NCI-H1436 (cell line): ENCODE measurements at places on chromosomes 12 and 14.

DNA sequence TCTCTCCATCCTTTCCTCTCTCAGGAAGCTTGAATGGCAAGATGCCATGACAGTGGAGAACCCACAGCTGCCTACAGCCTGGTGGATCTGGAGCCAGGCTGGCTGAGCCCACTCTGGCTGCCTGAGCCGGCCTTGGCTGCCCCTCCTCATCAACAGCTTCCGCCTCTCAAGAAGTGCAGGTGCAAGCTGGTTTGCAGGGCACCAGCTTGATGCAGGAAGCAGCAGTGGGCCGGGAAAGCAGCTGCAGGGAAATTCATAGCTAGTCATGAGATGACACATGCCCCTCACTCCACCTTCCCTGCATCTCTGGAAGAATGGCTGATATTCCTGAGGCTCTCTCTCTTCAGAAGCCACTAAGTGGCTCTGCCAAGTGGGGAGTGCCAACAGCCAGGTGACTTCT, 289.1 kb downstream of the RPS29 start:
- DNase-seq = no peak

DNA sequence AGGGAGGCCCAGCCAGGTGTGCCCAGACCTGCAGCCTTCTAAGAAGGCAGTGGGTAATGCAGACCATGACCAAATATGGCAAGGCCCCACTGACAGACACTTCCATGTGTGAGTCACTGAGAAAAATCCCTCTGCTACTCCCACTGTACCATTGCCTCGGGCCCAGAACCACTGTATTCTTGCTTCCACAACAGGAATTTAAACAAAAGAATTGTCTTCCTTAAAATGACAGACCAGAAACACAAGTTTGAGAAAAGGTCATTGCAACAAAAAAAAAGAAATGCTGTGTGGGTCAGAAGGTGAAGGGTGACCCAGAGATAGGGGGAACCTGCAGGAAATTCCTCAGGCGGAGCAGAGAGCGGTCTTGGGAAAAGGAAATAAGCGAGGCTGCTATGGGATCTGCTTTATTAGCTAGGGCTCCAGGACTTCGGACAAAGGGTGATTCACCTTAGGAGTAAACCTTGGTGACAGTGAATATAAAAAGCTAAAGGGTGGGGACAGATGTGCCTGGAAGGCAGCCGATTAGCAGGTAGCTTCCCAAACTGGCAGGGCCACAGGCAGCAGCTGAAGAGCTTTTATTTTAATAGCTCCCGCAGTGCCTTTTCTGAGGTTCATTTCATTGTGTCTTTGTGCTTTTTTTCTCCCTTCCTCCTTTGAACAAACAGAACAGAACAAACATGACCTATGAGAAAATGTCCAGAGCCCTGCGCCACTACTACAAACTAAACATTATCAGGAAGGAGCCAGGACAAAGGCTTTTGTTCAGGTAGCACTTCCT, 185.3 kb upstream of the BCL2L14 start:
- no peak for DNase-seq

DNA sequence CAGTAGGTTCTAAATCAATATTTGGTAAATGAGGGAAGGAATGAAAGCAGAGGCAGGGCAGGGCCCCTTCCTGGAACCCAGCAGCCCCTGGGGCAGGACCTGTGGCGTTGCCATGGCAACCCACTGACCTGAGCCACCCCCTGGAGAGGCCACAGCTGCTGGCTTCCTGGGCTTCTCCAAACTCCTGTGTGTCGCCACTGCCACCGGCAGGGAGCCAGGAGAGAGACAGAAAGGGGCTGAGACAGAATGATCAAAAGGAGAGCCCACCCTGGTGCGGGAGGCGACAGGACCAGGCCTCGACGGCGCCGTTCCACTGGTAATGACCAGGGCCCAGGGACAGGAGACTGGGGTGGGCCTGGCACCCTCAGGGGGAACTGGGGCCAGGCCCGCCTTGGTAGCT, 18.2 kb downstream of the RFX4 start:
- DNase-seq = no peak

GRCh38 chr14:72619111-72619571, 274.8 kb downstream of the DPF3 start:
- DNase-seq = no peak

- no peak for DNase-seq
These were observed 571 bp downstream of the ZNF891 start for GRCh38 chr12:133129368-133130037.

- no peak for DNase-seq
These were observed 3.0 kb upstream of the DHRS4 start for GRCh38 chr14:23950411-23951135.

- no peak for DNase-seq
These were observed 208.4 kb downstream of the C12orf75 start for GRCh38 chr12:105538880-105539279.

DNA sequence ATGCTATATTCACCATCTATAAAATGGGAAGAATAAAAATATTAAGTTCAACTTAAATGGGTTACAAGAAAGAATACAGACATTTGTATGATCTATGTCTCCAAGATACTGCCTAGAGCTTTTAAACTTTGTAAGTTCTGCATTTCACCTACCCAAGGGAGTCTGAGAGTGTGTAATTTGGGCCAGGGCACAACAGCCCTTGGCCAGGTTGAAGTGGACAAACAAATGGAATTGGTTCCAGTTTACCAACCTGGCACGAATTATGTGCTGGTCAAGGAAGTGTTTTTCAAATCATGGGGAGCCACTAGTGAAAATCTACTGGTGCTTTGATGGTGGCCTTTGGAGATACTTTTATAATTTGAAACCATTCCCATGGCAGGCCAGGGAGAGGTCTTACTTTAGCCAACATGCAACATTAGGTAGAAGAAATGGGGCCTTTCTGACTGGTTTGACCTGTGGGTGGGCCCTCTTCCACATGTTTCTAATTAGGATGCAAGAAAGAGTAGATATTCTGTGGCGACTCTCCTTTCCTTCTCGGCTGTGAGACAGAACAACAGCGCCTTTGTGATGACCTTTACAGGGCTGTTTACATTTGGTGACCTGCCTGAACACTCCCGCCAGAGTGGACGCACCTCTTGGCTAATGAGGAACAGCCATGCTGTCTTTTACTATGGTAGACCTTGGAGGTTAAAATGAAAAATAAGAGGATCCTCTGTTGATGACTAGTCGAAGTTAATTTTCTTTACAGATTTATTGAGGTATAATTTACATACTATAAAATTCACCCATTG, 476.6 kb downstream of the ZFP36L1 start:
- no peak for DNase-seq

DNA sequence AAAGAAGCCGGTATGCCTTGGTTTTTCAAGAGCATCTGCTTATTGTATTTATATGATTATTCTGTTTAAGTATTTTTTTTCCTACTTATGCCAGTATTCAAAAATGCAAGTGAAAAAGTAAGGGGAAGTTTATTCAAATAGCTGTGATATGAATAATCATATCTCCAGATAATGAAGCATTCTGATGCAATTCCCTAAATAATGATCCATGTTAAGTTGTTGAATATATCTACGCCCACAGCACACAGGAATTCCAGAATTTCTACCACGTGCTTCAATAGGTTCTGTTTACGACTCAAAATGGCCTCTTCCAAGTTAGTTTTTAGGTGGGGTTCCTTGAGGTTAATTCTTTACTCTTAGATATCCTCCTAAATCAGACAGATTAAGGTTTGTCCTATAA, 208.3 kb downstream of the NAV3 start:
- DNase-seq = no peak

DNA sequence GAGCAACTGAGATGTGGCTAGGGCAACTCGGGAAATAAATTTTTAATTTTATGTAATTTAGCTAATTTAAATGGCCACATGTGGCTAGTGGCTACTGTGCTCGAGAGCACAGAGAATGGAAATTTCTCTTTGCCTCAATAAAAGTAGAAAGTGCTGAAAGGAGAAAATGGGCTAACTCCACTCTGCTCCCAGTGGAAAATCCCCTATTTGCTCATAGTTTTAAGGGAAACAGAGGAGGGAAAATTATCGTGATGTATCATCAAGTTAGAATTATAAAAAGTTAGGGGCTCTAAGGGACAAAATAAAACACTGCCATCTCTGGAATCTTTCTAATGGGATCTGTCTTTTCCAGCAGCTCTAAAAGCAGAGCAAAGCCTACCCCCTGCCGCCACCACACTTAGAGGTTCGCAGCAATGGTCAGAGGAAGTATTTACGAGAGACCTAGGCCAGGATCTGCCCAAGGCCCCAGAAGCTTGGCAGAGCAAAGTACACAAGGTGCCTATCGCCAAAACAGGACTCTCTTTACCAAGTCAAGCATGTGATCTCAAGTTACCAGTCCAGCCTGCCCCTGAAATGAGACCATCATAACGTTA, 220.7 kb downstream of the PPM1H start:
- DNase-seq = no peak

DNA sequence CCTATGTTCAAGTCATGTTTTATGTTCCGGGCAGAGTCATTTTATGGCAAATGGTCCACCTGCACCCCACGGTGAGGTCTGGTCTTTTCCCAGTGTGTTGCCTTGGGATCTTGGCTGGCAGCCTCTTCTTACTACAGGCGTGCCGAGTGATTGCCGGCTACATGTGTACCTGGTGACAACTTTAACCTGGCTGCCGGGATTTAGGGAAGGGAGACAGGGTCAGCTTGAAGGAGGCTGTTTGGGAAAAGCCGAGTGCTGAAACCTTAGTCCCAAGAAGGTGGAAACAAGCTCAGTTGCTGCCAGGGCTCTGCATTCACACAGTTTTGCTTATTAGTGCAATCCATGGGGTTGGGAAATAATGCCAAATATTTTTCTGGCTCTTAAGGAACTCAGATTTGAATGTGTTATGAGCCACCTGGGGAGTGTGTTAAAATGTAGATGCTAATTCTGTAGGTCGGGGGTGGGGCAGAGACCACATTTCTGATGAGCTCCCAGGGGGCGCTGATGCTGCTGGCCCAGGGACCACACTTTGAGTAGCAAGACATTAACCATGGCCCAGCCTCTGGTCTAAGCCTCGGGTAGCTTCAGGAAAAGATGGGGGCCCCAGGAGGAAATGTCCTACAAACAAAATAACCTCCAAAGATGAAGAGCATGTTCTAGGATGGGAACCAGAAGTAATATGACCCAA, 179.6 kb downstream of the TBX5 start:
- no peak for DNase-seq

- DNase-seq = no peak
These were observed 150.2 kb upstream of the BMP4 start for GRCh38 chr14:54106661-54107377.

GRCh38 chr12:60162988-60163720, 567.3 kb downstream of the SLC16A7 start:
- no peak for DNase-seq

- no peak for DNase-seq
These were observed 121.8 kb downstream of the SLC38A6 start for GRCh38 chr14:61102549-61103466.

DNA sequence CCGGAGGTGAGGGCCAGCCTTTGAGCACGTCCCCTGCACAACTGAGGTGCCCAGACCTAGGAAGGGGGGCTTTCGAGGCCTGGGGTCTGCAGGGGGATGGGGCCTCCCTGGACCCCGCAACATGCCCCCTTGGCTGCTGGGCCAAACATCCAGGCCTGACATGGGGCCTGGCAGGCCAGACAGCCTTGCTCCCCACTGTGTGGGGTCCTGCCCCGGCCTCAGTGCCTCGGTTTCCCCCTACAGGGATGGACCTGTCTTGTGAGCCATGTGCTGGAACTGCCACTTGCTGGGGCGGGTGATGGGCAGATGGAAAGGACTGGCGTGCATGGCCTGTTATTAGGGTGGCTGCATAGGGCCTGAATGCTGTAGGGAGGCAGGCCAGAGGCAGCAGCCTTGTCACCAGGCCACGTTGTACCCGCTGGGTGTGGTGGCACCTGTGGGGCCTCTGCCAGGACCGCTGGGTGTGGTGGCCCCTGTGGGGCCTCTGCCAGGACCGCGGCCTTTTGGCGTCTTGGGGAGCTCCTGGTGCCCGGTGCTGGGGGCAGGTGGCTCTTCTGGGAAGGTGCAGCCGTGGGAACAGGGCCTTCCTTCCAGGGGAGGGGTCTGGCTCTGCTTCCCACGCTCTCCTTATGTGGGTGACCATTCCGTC, 20.4 kb downstream of the ASPG start:
- no peak for DNase-seq

- no peak for DNase-seq
These were observed 210.8 kb upstream of the BTG1 start for GRCh38 chr12:92356425-92356824.

DNA sequence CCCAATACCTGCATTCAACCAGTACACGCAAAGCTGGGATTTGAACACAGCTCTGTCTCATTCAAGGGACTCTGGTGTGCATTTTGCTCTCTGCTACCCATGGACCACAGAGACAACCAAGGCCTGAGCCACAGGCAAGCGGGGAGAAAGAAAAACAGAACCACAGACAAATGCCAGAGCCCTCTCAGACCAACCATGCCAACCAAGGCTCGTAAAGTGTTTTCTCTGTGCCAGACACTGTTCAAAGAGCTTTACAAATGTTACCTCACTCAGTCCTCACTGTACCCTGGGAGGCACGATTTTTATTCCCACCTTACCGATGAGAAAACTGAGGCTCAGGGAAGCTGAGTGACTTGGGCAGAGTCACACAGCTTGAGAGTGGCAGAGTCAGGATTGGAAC, 32.4 kb upstream of the EML1 start:
- no peak for DNase-seq

- no peak for DNase-seq
These were observed 82.7 kb downstream of the GRIP1 start for GRCh38 chr12:66596199-66596598.

- DNase-seq = no peak
These were observed 179.2 kb downstream of the CACNA1C start for GRCh38 chr12:2231956-2232355.

DNA sequence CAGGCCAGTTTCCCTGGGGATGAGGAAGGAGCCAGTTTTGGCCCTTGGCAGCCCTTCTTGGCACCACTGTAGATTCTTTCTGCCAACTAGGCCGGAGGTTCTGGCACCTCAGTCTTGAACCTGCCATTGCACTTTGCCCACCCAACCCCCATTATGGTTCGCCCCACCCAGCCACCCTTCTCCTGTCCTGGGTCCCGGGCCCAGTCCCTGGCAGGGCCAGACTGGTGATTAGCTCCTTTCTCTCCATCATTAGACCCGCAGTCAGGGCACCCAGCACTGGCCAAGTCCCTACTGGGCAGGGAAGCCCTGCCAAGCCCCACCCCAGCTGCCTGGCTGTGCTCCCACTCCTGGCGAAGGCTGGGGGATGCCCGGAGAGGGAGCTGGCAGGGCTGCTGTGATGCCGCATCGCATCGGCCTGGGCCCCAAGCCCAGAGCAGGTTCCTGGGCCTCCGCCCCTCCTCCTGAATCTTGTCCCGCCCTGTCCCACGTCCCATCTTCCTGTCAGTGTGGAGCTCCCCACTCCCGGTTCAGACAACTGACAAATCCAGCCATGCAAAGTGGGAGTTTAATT, 9.8 kb downstream of the FAM222A start:
- DNase-seq = no peak
